ENCODE measurements at places on chromosomes 2 and 18.

GRCh38 chr2:233242231-233242927, 9.1 kb upstream of the ATG16L1 start:
- H3K27me3 ChIP-seq: no peaks in the 10 kb centered on the region
- peaks cover 10% of the 10 kb centered on the region for H3K36me3 ChIP-seq
- H3K27ac ChIP-seq: peak overlapping the region; percentile 43
- H3K4me1 ChIP-seq: peaks cover 71% of the 10 kb centered on the region
- H3K4me3 ChIP-seq: no peak overlapping the region

GRCh38 chr2:49796266-49796665, 642.0 kb upstream of the FSHR start:
- no peaks in the 10 kb centered on the region for H3K27me3 ChIP-seq
- H3K36me3 ChIP-seq: no peaks in the 10 kb centered on the region

DNA sequence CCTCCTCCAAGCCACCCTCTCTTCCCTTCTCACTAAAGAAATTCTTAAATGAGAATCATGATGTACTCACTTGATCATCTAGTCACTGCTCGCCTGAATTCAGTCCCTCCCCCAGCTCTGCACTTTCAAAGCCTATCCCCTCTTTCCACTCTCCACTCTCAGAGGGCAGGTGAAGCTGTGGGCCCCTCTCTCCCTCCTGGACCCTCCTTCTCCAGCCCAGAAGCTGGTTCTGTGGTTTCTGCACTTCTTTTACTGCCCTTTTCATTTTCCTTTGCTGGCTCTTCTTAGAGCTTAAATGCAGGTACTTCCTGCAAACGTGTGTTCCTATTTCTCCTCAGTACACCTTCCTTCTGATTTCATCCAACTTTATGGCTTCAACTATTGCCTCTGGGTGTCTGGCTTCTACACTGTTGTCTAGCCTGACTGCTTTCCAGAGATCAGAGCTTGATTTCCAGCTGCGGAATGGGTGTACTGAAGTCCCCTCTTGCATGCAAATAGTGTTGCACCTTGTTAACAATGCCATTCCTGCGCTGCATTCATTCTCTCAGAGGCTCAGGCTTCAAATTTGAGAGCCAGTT, 15.3 kb upstream of the TXNDC2 start:
- no peak overlapping the region for H3K27ac ChIP-seq
- no peak overlapping the region for H3K4me3 ChIP-seq
- H3K27me3 ChIP-seq: peaks cover 4% of the 10 kb centered on the region
- DNase-seq: no peak
- H3K36me3 ChIP-seq: no peaks in the 10 kb centered on the region

GRCh38 chr2:28163028-28163427, 229.6 kb upstream of the FOSL2 start:
- DNase-seq: no peak
- H3K4me3 ChIP-seq: no peak overlapping the region
- no peaks in the 10 kb centered on the region for H3K27me3 ChIP-seq
- H3K4me1 ChIP-seq: no peaks in the 10 kb centered on the region
- H3K36me3 ChIP-seq: peaks cover 10% of the 10 kb centered on the region

- no peak overlapping the region for H3K27ac ChIP-seq
- H3K4me1 ChIP-seq: no peaks in the 10 kb centered on the region
- H3K36me3 ChIP-seq: no peaks in the 10 kb centered on the region
- H3K27me3 ChIP-seq: no peaks in the 10 kb centered on the region
- no peak overlapping the region for H3K4me3 ChIP-seq
- no peak for DNase-seq
Observed at GRCh38 chr2:126828051-126828450, 70.6 kb upstream of the TEX51 start.

GRCh38 chr2:203861197-203861596, 6.4 kb upstream of the CTLA4 start:
- H3K27me3 ChIP-seq: no peaks in the 10 kb centered on the region
- H3K4me1 ChIP-seq: peaks cover 45% of the 10 kb centered on the region
- no peak overlapping the region for H3K27ac ChIP-seq
- peaks cover 7% of the 10 kb centered on the region for H3K36me3 ChIP-seq
- no peak for DNase-seq
